ENCODE measurements at places on chromosomes 3 and 15.

- DNase-seq = no peak
These were observed 226.0 kb upstream of the CHRM5 start for GRCh38 chr15:33742306-33742705.

DNA sequence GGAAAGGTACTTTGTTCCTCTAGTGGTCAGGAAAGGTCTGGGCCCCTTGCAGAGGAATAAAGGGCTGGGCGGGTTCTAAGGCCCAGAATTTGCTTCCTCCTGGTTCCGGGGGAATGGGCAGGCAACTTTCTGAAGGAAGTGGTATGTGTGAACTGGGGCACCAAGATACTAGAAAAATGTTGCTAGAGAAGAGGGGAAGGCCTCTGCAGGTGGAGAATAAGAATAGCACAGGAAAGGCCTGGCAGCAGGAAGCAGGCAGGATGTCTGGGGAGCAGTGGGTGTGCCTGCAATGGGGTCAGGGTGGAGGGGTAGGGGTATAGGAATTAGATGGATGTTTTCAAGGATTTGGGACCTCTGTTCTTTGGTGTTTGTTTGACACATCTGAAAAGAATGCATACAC lies 2.0 kb downstream of the SLC22A13 start:
- no peak for DNase-seq

DNA sequence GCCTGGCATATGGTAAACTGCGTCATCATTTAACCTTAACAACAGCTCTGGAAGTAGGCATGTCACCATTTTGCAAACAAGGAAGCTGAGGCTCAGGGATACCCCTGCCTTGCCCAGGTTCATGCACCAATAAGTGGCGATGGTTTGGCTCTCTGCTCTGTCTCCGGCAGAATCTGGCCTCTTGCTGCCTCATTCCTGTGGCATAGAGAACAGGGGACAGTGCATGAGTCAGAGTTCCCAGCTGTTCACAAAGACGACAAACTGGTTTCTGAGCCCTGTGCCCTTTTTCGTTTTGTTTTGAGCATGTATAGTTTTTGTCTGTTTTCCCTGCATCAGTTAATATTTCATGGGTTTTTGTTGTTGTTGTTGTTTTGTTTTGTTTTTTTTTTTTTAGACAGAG lies 236.8 kb downstream of the OPA1 start:
- peak; percentile 19 for DNase-seq

DNA sequence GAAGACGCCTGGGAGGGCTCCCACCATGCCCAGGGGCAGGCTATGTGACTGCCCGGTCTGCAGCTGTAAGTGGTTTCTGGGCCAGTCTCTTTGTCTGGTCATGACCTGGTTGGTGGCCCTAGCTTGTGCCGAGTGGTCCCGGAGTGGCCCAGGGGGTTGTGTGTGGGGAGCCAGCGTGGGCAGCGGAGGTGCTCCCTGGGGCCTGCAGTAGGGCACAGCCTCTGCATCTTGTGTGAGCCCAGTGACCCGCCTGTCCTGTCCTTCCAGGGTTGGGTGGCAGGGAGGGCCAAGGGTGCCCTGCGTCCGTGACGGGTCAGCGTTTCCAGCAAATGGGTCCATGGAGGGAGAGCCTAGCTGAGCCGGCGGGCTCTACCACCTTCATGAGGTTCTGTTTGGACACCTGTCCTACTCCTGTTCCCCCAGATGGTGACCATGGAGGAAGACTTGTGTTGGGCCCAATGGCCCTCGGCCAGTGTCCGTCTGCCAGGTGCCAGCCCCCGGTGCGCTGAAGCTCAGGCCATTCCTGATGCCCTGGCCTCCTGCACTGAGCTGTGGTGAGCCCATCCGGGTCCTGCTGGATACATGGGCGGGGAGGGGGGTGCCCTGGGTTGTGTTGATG lies 215.4 kb downstream of the SNRPN start:
- no peak for DNase-seq

DNA sequence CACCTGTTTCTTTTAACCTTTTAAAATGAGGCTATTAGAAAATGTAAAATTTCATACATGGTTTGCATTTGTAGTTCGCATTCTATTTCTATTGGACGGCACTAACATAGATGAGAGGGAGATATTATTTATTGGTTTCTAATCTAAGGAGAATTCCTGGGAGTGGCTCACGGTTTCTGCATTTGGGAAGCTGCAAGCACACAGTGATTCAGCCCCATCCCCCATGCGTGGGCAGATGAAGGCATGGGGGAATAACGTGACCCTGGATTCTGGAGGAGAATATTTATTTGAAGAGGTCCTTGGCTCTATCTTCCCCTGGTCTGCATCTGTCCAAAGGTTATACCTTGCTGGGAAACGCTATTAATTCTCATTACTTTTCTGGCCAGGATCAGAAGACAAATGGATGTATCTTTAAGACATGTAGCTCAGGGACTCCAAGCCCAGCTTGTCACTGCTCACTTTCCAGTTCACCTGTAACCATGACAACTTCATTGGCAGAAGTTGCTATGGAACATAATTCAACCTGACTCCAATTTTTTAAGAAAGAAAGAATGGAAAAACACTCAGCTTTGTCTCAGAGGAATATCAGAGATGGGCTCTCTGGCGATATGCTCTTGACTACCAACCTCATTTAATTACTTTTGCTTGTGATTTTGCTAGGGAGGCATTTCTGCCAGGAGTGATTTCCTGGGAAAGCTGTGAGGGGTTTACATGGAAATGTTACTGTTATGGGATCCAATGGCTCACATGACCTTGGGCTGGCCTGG lies 27.2 kb upstream of the POMGNT2 start:
- DNase-seq = peak; percentile 39

DNA sequence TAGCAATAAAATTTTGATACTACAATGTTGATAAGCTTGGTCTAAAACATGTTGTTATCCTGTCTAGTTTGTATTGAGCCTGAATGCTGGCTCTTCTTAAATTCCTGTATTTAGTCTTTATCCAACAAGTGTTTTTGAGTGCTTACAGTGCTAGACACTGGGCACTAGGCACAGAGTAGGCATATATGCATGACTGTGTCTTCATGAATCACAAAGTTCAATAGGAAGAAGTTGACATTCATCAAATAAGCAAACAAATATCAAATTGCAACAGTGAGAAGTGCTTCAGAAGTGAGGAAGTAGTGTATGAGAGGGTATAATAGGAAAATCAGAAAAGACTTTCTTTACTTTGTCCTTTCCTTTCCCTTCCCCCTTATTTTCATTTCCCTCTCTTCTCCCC lies 6.8 kb downstream of the CD96 start:
- DNase-seq = no peak

DNA sequence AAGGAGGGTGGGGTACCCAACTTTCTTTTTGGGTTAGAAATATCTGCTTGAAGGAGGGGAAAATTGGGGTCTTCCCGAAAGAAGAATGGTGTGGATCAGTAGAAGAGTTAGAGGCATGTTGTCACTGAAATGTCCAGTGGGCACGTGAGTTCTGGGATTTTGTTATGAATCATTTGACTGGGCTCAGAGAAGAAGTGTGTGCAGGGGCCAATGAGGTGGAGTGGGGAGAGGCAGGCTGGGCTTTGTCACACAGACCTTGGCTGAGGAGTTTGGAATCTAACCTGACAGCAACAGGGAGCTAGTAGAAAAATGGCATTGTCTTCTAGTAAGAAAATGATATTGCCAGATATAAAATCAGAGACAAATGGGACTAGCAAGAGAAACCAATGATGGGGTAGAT lies 436.8 kb downstream of the MFSD1 start:
- peak; percentile 49 for DNase-seq

- DNase-seq = no peak
These were observed 58.9 kb downstream of the TMCC1 start for GRCh38 chr3:129834580-129834979.

- DNase-seq = peak; percentile 62
These were observed 883 bp downstream of the MAGEF1 start for GRCh38 chr3:184710870-184711492.

DNA sequence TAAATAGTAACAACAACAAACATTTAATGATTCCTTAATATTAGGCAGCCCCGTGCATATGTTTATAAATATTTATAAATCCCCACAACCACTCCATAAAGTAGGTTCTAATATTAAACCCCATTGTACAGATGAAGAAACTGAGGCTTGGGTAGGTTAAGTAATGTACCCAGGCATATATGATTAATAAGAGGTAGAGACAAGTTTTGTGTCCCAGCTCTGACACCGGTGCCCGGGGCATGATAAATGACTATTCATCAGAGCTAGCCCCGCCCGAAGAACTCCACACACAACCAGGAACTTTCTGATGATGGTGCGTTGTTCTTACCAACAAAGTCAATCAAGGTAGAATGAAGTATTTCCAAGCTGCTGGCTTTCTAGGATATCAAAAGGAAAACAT lies 19.4 kb downstream of the CDCP1 start:
- no peak for DNase-seq

DNA sequence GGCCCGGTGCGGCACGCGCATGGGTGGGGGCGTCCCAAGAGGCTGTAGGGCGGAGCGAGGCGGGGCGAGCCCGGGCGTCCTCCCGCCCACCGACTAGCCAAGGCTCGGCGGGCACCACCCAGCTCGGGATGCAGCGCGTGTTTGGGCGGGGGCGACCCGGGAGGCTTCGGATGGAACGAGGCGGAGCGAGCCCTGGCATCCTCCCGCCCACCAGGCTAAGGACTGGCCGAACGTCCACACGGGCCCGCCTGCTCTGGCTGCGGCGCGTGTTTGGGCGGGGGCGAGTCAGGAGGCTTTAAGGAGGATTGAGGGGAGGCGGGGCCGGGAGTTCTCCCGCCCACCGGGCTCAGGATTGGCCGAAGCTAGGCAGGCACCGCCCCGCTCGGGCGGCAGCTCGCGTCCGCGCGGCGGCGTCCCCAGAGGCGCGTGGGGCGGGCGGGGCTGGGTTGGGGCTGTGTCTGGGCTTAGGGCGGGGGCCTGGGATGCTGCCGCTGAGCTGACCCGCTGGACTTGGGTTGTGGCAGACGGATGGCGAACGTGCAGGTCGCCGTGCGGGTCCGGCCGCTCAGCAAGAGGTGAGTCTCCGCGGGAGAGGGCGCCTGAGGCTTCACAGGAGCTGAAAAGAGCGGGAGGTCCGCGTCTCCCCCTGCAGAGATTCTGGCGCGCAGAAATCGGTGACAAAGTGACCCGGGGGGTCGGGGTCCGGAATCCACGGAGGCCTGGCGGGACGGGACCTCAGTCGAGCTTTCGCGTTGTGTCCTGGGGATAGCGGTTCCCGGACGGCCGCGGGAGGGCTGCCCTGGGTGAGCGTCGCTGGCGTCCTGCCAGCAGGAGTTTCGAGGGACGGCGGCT lies at the start of gene STARD9:
STARD9 (plus strand) TSS at position 419 of the 852 bp plus-strand sequence; CDS start at position 529, 110 bp downstream.
- DNase-seq = peak; percentile 97

DNA sequence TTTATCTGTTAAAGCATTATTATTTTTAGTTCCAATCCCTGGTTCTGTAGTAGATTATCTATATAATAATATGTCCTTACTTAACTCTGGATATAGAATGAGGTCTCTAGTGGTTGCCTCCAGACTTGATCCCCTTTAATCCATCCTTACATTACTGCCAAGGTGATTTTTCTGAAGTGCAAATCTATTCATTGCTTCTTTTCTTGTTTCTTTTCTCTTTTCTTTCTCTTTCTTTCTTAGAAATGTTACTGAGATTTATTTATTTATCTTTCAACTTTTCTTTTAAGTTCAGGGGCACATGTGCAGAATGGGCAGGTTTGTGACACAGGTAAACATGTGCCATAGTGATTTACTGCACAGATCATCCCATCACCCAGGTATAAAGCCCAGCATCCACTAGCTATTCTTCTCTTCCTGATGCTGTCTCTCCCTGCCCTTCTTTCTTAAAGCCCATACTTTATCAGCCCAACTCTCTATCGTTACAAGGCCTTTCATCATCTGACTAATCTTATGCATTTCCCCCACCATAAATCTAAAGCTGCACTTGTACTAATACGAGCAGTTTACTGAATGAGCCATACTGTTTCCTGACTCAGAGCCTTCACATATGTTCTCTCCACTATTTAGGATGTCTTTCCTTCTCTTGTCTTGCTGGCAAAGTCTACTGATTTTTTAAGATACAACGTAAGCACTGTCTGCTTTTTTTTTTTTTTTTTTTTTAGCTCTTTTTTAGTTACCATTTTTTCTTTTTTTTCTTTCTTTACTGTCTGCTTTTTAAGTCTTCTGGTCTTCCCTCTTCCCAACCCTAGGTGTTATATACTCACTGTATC lies 4.6 kb downstream of the GLCE start:
- DNase-seq = peak; percentile 77

GRCh38 chr3:22660606-22661005 lies 542.5 kb upstream of the UBE2E2 start:
- DNase-seq = no peak

GRCh38 chr3:124298951-124299350 lies 307.0 kb upstream of the ROPN1 start:
- DNase-seq = no peak

DNA sequence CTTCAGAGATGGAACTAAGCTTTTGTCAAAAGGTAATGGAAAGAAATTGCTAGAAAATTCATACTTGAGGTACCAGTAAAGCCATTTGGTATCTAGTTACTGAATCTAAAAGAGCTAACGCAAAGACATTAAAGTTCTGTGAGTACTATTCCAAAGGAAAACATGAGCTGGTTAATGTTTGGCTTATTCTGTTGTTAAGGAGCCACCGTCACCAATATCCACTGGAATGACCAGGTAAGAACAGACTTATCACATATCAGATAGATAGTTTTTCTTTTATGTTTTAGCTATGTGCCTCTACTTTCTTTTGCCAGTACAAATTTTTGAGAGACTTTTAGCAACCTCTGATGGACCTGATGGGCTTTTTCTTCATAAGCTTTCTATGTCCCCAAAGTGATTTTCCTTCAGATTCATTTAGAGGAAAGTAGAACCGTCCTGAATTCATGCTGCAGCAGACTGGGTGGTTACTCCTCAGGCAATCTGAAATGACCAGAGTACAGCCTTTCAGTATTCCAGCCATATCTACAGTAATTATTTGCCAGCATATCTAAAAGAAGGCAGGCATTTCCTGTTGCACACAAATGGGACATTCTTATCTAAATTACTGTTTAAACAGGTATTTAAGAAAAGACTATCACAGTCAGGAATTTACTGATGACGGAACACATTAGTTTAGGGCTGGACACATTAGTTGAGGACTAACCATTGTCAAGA lies 274.1 kb downstream of the MECOM start:
- no peak for DNase-seq

GRCh38 chr3:42013691-42014457 lies 52.0 kb upstream of the ULK4 start:
- no peak for DNase-seq

- DNase-seq = no peak
These were observed 2.8 kb downstream of the EIF2AK4 start for GRCh38 chr15:39936681-39937080.

DNA sequence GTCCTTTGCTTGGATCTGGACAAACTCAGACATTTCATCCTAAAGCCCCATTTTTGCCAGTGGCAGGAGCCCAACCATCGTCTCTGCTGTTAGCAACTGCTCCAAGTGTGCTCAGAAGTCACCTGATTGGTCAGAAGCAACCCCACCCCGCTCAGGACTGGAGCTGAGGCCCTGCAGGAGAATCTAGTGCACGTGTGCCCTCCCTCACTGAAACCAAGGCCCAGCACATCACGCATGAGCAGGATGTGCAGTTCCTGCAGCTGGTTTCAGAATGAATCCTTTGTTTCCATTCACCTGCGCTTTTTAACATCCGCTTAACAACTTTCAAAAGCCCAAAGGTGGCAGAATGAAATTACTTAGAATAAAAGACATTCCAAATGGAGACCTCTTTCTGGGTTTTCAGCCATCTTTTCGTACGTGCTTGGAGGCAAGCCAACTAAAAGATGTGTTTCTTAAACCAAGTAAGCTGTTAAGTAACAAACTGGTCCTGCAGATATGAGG lies 81.2 kb downstream of the SRGAP3 start:
- DNase-seq = no peak

Data from fibroblast of mammary gland (primary cell).